Stimulated activated CD8-positive, alpha-beta memory T cell treated with anti-CD3 and anti-CD28 coated beads, Interleukin-4, amount 100 ng/mL, for 24 hours (primary cell): ENCODE measurements at places on chromosomes 4 and X.

GRCh38 chr4:4410271-4410670, 23.4 kb downstream of the NSG1 start:
- no peak for DNase-seq

DNA sequence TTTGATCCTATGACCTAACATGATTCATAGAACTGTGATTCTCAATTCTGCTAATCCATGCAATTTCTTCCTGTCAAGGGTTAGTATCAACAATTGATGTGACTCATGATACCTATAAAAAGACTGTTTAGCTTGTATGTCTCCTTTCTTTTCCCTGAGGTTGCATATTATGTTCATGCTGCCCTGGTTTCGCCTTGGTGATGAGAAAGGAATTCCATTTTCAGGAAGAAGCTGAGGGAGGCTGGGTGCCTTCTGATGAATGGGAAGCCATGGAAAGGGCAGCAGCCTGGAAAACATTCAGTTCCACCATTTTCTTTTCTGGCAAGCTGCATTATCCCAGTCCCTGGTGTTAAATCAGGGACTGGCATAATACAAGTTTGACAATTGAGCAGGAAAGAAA, 976.5 kb downstream of the RPA4 start:
- no peak for DNase-seq

- DNase-seq = no peak
Measured at GRCh38 chrX:139224953-139225665, 305.4 kb upstream of the F9 start.

GRCh38 chr4:139635966-139636365, 29.7 kb upstream of the MGST2 start:
- no peak for DNase-seq

DNA sequence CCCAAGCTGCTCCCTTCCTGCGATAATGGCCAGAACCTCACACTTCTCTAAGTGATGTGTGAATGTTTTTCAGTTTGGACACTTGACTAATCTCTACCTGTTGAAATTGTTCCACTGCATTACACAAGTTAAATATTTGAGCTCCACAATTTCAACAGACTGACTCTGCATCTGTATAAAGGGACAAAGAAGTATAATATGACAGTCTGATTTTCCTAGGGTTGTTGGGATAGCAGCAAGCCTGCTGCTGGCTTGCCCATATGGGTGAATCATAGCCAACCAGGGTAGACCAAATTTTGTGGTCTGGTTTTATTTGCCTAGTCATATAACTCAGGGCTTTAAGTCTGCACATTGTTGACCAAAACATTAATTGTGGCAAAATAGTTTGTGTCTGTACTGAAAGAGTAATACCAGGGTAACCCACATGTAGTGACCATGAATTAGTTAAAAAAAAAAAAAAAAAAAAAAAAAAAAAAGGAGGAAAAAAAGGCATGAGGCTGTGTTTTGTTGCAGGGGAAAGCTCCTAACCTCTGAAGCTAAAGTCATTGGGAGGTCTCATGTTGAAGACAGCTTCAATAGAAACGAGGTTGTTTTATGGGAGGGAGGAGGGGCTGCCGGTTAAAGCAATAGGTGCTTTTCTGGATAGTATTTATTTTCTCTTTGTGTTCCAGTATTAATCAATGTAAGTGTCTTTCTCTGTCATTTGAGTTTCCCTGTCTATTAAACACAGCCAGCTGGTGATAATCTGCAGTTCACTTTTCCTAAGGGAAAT, 534.2 kb downstream of the RAB28 start:
- DNase-seq = no peak

DNA sequence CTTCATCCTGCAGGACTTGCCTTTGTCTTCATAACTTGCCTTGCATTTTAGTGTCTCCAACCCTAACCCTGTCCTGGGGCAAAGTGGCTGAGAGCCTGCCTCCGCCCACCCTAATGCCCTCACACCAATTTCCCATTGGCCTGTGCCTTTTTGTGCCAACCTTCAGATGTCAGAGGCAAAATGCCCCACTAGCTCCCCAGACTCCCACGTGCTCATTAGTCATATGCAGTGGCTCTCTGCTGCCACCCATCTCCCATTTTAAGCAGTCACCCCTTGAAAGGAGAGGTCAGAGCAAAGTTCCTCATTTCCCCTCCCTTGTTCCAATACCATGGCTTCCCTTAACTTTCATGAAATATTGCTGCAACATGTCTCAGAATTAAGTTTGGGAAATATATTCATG, 74.8 kb upstream of the PASD1 start:
- DNase-seq = no peak

GRCh38 chr4:36283912-36284465, 2.6 kb downstream of the DTHD1 start:
- no peak for DNase-seq

DNA sequence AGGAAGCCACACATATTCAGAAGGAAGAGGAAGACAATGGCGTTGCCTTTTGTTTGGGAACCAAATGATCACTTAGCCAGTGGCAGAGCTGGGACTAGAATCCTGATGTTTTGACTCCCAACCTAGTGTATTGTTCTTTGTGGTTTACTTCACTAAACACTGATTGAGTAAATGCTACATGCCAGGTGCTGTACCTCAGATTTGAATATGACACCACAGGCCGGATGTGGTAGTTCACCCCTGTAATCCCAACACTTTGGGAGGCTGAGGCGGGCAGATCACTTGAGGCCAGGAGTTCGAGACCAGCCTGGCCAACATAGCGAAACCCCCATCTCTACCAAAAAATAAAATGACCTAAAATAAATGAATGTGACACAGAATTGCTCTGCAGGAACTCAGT, 8.4 kb downstream of the NDUFA1 start:
- no peak for DNase-seq

- no peak for DNase-seq
Measured at GRCh38 chrX:39627257-39627656, 470.5 kb downstream of the BCOR start.

DNA sequence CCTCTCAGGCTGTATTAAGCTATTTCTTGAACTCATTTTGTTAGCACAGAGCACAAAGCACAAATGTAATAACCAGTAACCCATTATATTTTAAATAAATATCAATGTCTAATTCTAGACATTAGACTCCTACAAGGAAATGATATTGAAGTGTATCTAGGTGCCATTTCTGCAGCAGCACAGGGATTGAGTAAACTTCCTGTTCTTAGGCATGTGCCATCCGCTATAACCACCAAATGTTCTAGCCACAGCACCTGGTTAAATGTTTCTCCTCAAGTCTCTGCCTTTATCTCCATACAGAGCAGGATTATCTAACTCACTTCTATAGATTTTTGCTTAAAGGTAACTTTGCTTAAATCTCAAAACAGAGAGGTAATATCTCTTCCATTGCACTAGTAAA, 51.4 kb downstream of the SGMS2 start:
- DNase-seq = no peak
